AML-193 (cell line): ENCODE measurements at places on chromosomes 12 and 14.

GRCh38 chr14:60650373-60650961 is 1.2 kb upstream of the SIX1 start:
- no peak for DNase-seq

DNA sequence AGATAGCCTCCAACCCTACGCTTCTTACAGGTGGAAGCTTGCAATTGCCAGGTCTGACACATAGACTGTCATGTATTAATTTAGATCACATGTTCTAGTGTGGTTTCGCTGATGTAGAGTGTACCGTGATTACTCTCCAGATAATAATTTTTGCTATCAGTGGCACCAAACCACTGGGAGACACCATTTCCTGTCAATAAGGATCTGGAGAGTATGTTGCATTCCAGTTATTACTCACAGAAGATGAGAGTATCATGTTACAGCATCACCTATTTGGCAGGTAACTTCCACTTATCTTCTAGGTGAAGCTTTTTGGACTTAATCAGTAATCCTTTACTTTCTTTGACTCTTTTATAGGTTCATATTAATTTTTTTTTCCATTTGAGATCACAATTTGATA is 147.2 kb downstream of the HELB start:
- DNase-seq = no peak

- peak; percentile 20 for DNase-seq
These were observed 645 bp downstream of the JDP2 start for GRCh38 chr14:75428230-75429104.

DNA sequence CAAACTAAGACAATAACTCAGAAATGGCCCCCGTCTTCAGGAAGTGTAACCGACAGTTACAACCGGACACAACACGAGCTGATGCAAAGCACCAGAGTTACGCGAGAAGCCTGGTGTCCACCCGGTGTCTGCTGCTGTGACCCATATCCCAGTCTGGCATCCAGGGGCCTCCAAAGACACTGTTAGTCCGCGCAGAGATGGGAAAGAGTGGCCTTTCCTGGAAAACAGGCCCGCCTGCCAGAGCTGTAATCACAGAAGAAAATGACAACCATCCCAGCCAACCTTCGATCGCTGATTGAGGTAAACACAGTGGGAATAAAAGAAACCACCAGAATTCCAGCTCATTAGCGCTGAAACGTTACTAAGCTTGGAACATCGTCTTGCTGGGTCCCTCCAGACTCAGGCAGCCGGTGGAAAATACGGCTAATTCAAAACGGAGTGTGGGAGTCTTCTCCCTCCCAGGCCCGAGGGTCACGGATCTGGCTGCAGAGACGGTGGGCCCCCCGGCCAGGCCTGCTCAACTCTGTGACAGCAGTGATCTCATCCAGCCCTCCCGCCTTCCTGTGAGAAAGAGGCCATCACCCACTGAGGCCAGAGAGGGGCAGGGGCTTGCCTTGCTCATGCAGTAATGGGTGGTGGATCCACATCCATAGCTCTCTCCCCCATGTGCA is 273.9 kb upstream of the RTL1 start:
- no peak for DNase-seq

GRCh38 chr12:14827043-14827442 is 13.1 kb upstream of the SMCO3 start:
- DNase-seq = no peak

GRCh38 chr14:81298122-81298521 is 77.4 kb upstream of the GTF2A1 start:
- no peak for DNase-seq

- DNase-seq = no peak
These were observed 1516.4 kb downstream of the AACS start for GRCh38 chr12:126581655-126582054.

GRCh38 chr14:90781876-90782275 is 34.4 kb downstream of the TTC7B start:
- no peak for DNase-seq

DNA sequence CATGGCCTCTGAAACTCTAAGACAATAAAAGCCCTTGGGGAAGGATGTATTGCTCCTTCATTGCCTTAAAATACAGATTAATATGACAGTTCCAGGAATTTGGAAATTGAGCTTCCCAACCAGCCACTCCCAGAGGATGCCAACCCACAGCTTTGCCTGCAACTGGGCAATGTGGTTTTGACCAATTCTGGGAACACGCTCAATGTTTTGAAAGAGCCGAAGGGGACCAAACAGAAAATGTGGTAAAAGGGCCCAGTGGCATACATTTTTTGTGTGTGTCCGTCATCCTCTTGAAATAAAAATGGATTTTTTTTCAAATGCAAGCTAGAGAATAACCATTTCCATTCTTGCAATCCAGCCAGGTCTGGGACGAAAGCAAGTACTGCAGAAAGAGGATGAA is 88.3 kb upstream of the PLEKHG7 start:
- no peak for DNase-seq

- DNase-seq = no peak
These were observed 4.0 kb downstream of the AGAP2 start for GRCh38 chr12:57734591-57734990.

DNA sequence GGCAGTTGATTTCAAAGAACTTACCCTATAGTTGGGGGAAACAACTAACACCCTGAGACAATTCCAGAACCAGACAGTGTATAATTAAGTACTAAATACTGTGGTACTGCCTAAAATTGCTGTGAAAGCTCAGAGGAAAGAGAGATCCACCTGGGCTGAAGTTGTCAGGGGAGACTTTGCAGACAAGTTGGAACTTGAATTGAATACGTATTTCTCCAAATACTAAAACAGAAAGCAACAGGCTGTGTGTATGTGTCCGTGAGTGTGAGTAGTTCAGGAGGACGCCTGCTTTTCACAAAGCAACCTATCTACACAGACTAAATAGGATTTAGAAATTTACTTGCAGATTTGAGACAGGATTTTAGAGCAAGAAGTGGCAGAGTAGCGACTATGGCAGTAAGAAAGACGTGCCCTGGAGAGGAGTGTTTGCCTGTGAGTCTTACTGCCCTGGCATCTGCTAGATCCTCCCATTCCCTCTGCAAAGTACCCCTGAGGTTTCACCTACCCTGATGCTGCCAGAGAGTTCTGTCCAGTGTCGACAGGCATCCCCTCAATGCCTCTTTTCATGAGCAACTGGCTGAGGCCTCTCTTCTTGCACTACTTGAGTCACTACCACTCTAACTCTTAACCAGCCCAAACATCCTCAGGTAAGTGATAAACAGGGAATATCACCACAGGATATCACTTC is 37.4 kb upstream of the BMP4 start:
- DNase-seq = no peak

DNA sequence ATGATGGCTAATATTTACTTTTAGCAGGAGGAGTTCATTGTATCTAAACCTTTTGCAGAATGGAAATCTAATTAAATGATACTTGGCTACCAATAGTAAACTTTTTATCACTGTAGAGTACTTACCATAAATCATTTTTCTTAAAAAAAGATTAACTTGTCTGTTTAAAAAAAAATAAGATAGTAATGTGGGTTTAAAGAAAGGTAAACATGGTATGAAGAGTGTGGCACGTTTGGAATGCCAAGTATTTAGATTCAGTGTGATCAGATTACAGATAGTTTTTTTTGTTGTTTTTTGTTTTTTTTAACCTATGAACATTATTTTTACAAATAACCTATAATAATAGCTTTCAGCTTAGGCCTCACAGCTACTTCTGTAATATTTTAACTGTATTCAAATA is 25.8 kb downstream of the KTN1 start:
- DNase-seq = no peak

- no peak for DNase-seq
These were observed 55.8 kb downstream of the PAWR start for GRCh38 chr12:79634957-79635471.

- DNase-seq = no peak
These were observed 83.5 kb downstream of the SLC25A47 start for GRCh38 chr14:100406505-100407131.

- DNase-seq = no peak
These were observed 2.0 kb downstream of the OR10AD1 start for GRCh38 chr12:48201091-48201490.

DNA sequence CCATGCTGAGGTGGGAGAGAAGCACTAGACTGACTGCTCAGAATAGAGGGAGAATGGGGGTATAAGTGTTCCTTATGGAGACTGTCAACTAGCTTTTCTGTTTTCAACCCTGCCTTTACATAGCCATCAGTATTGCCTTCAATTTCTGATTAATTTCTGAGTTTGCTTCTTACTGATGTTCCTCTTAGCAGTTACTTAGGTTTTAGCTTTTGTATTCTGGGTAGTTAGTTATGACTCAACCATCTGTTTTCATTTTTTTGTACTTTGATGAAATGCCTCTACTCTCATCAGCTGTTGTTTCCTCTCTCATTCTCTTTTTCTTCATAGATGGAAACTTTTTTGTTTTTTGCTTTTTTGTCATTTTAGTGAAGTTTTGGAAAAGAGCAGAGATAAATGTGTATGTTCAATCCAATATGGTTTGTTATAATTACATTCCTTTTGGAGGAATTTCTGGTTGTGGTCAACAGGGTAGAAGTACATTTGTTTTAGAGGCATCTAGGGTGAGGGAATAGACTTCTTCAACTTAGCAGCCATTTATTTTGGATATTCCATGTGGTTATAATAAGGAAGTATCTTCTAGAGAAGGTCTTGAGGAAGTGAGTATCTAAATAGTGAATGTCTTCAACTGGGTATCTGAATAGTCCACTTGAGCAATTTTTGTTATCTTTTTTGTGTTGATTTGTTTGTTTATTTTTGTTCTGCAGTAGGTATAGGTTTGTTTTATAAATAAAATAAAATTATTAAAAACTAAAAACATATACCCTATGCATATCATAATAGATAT is 29.6 kb downstream of the PMCH start:
- DNase-seq = peak; percentile 16

DNA sequence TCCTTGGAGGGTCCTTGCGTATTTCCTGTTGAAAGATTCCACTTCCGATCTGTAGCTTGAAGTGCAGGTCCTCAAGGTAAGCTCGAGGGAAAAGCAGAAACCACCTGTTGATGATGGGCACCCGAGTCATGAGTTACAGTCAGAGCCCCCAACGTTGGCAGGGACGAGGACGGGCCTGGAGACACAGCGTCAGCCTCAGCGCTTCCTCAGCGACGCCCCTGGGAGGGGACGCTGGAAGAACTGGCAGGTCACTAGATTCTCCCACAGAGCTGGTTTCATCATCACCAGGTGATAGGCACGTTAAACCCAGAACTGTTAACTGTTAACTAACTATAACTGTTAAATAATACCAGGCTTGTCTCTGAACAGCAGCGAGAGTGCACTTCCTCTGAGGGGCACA is 101.8 kb downstream of the TNFAIP2 start:
- DNase-seq = no peak

DNA sequence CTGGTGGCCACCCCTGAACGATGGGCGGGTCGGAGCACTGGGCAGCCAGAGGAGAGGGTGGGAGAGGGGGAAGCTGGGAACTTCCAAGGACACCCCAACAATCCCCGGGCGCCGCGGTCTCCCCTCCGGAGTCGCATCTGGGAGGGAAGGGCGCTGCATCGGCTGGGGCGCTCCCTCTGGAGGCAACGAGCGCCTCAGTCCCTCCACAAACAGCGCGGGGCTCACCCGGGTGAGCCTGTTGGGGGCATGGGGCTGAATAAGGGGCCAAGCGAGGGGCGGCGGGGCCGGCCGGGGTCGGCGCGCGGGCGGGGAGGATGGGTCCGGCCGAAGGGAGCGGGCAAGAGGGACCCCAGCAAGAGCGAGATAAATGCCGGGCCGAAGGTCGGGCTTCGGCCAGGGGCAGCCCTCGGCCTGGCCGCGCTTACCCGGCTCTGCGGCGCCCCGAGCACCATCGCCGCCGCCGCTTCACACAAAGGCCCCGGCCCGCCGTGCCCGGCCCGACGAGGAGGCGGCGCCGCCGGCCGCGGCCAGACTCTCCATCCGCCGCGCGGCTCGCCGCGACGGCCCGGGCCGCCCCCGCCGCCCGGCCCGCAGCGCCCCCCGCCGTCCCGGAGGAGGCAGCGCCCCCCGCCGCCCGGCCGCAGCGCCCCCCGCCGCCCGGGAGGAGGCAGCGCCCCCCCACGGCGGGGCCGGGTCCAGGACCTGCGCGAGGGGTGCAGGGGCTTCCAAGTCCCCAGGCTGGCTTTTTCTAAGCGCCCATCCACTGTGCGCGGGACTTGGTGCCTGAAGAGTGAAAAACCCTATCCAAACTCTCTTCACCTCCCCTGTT is at the start of gene ZBTB39:
Gene ZBTB39 (minus strand): TSS at position 567 of the 829 bp plus-strand sequence. CDS start 1,629 bp downstream, outside the sequence.
- DNase-seq = peak; percentile 35
